ENCODE measurements at places on chromosomes 12 and 14.

GRCh38 chr12:101941306-101942249 lies 64.2 kb downstream of the DRAM1 start:
- no peak for DNase-seq

DNA sequence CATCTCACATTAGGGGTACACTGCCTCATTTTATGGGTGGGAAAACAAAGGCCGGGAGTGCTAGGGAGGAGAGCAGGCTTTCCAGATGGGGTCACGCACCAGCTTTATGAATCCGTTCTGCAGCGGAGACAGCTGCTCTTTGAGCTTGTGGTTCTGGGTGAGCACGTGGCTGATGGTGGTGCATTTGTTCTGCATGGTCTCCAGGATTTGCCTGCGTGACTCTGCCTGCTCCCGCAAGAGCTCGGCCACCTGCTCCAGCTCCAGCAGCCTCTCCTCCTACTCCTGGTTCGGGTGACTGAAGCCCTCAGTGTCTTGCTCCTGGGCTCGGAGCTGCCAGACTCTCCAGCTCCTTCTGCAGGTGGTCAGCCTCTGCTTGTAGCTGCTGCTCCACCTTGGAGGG lies 23.6 kb upstream of the BLTP3B start:
- no peak for DNase-seq

GRCh38 chr12:70795608-70796007 lies 124.9 kb downstream of the PTPRR start:
- no peak for DNase-seq

GRCh38 chr14:90839889-90840266 lies 23.6 kb upstream of the TTC7B start:
- DNase-seq = no peak

DNA sequence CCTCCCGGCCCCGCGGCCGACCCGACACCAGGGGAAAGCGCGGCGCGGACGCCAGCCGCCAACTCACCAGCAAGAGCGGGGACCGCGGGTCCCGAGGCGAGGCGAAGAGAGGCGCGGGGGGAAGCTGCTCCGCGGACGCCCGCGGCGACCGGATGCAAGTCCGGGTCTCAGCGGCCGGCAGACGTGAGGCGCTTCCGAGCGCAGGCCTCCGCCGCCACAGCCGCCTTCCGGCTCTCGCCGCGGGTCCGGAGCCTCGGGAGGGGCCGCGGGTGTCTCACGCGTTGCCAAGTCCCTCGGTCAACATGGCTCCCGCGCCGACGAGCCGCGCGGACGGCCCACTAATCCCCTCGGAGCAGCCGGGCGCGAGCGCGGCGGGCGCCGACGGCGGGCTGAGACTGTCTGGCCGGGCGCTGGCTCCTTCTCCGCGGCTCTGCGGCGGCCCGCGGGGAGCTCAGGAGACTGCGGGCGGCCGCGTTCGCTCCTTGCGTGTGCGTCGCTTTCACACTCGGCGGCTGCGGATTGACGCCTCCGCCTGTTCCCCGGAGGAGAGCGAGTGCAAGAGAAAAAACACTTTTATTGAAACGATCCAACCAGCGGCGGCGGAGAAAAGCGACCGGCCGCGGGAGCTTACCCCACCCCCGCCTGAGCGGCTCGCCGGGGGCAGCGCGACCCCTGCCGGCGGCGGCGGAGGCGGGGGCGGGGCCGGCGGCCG lies at the start of gene CDK17:
Gene CDK17 (minus strand): TSS at position 521 of the 712 bp plus-strand sequence. CDS start 65,603 bp downstream, outside the sequence.
- DNase-seq = peak; percentile 90

- no peak for DNase-seq
Observed at GRCh38 chr14:73424453-73424852, 33.9 kb downstream of the NUMB start.

DNA sequence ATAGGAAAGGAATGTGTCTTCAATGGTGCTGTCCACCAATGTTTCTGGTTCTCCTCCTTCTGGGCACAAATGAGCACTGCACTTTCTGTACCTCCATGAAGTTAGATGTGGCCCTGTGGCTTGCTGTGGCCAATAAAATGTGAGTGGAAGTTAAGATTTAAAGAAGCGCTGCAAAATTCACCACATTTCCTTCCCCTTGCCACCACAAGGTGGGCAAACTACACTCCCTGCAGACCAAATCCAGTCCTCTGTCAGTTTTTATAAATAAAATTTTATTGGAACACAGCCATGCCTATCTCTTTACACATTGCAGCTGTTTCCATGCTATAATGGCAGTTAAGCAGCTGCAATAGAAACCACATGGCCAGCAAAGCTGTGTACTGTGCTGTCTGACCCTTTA lies 141.4 kb upstream of the TMPO start:
- no peak for DNase-seq

DNA sequence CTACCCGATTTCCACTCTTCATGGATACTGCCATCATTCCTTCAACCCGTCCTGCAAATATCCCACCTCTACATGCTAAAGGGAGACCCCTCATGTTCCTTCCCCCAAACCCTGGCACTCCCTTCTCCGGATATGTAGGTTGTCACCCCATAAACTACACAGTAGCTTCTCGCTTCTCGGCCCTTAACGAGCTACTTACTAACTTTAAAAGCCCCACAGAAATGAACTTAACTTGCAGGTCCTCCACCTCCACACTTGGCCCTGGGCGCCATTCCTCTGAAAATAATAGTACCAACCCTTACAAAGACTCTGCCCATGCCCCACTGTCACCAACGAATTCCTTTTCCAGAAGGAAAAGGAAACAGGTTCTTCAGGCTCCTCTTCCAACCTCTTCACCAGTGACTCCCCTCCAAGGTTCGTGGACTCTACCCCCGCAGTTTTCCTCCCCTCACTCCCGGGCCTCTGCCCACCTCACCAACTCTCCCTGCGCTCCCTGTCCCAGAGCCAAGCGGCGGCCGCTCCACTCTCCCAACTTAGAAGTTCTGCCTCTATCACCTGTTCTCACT lies 1.2 kb downstream of the SPPL3 start:
- DNase-seq = no peak

GRCh38 chr14:75711105-75711795 lies 50.2 kb downstream of the TTLL5 start:
- DNase-seq = peak; percentile 47

DNA sequence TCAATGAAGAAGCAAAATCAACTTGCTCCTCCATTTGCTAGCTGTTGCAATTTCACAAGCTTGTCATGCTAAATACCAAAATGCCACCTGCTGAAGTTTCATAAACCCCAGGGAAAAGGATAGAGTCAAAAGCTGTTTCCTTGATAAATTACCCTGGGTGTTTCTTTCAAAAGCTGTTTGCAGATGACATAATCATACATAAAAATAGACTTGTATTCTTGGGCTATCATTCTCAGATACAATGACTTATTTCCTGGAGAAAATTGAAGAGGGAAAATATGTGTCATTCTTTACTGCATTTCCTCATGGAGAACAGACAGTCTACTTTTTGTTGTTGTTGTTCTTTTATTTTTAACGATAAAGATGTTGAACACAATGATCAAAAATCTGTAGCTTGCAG lies 119.2 kb downstream of the GALC start:
- DNase-seq = no peak

- no peak for DNase-seq
Observed at GRCh38 chr14:104856869-104857860, 7.9 kb upstream of the CEP170B start.

DNA sequence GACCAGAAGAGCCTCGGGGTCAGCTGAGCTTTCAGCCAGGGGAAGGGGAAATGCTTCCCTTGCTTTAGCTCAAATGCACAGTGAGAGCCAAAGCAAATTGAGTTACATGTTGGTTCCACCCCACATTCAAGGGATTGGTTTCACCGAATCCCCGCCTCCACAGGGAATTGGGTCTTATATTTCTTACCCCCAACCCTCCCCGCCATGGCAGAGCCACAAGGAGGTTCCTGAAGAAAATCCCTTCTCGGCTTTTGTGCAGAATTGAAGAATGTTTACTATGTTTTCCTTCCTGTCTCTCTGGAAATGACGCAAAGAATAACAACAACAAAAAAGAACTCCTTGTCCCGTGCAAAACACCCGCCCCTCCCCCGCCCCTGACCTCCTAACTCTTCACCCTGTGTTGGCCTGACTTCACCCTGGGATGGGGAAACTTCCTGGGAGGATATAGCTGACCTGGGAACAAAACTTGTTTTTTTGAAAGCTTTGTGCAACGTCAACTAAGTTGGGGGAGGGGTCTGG lies 21.9 kb upstream of the CIPC start:
- no peak for DNase-seq

DNA sequence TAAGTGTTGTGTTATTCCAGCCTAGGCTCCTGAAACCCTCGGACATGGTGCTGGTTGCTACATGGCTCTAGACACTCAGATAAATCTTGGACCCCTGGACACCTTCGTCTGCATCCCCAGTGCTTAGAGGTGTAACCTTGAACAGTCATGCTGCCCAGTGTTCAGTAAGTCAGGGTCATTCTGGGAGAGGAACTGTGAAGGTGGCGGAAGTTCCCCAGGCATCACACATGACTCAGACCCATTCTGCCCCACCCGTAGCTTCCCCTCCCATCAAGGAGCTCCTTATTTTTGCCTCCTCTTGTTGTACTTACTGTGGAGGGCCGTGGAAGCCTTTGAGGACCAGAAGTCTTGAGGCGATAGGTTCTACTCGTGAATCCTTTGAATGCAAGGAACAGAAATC lies 18.1 kb upstream of the SSPN start:
- DNase-seq = no peak

- no peak for DNase-seq
Observed at GRCh38 chr14:35180179-35180578, 57.8 kb downstream of the PRORP start.

- DNase-seq = no peak
Observed at GRCh38 chr12:709455-710020, 42.8 kb upstream of the WNK1 start.

DNA sequence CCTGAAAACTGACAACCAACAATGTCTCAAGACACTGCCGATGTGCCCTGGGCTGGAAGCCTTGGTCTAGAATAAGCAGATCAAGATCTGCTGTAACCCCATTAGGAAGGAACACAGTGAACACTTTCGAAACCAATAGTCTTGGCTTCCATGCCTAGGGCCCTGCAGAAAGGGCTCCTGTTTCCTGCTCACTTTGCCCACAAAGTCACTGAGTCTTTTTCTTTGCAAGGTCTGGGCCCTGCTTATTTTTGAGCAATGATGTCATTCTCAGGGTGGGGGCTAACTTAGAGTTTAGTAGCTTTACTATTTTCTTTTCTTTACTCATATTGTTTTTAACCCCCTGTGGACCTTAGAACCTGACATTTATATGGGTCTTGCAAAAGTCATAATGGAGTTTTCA lies 704.2 kb upstream of the TMEM132C start:
- DNase-seq = no peak

DNA sequence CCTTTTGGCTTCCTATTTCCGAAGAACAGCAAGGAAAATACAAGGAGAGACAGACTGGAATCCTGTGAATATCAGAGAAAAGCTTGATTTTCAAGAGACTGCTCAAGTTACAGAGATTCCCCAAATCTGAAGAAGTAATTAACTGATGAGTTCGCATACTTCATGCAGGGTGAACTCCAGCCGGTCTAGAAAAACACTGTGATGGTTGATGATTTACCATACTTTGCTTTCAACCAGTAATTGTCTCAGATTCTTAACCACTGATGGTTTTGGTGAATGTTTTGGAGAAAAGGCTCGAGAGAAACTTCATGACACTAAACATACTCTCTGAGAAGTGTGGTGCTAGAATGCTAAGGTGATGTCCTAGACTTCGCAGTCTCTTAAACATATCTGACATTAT lies 4.4 kb upstream of the PLXNC1 start:
- no peak for DNase-seq

DNA sequence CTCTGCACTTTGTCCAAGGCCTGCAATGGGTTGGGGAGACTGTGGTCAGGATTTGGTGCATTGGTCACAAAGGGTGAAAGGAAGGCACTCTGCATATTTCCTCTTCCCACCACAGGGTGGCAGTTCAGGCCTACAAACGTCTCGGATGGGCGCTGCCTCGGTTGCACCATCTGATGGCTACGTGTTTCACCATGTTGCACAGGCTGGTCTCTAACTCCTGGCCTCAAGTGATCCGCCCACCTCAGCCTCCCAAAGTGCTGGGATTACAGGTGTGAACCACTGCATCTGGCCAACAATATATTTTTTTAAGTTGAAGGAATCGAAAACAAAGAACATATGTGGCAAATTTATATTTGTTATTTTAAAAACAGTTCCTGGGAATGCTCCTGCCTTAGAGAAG lies 35.1 kb downstream of the TMBIM6 start:
- peak; percentile 70 for DNase-seq

DNA sequence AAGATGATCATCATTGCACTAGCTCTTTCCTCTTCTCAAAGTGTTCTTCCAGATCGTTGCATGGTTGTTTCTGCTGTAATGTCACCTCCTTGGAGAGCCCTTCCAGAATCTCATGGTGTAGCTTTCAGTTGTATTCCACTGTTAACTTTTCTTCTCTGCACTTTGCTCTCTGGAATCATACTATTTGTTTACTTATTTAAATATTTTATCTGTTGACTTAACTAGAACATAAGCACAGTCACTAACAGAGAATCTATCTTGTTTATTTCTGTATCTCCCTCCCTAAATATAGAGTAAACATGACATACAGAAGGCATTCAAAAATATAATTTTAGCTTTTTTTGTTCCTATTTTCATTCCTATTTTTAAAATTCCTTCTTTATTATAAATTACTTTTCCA lies 11.8 kb downstream of the LIN7A start:
- no peak for DNase-seq

DNA sequence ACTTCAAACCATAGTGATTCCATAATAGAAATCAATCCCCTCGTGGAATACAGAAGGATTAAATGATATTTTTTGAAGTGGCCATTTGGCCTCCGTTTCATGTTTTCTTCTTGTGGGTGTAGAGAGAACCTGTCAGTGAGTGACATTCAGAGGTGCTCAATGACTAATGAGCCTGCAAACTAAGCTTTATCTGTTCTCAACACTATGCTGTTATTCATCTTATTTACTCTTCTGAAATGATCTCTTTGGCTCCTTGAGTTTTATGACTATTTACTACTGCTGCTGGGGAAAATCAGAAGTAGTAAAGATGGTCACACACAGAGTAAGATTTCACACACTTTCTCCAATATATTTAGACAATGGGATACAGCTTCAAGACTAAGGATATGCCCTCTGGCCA lies 30.4 kb downstream of the ATP2B1 start:
- no peak for DNase-seq

- no peak for DNase-seq
Observed at GRCh38 chr12:110352401-110352800, 51.1 kb downstream of the ANAPC7 start.

Measured in activated naive CD4-positive, alpha-beta T cell treated with anti-CD3 and anti-CD28 coated beads, Interleukin-2, amount 10 ng/mL, durations not matched to agents 7 days and 5 days (primary cell).